ENCODE measurements at places on chromosomes 2 and 18.

DNA sequence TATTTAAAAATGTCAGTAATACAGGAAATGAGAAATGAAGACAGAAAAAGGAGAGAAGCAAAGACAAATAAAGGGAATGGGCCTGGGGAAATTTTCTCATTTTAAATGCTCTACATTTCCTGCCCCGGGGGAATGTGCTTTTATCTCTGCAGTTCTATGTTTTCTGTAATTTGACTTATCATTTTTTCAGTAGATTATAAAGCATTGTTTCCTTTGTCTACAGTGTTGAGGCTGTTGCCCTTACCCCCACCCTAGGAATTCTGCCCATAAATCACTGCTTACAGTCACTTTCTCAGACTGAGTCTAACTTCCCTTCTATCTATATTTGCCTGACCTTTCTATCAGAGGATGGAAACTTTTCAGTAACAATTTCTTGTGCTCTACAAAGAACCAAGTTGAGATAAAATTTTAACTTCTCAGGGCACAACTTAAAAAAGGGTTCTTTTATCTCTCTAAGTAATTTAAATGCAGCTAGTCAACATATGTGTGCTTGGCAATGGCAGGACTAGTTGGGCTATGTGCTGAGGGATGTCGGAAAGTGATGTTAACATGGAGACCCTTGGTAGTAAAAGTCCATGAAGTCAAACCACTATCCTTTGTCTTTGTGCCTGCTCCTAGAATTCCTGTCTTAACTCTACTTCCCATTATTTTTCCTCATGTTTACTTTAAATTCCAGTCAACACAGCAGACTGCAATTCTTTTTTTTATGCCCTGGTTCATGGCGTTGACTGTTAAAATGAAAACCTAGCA lies 146.5 kb upstream of the MMADHC start:
- no peak for DNase-seq

- DNase-seq, result no peak
Measured at GRCh38 chr2:201558665-201559064, 84.6 kb downstream of the TMEM237 start.

GRCh38 chr2:15842758-15843666 lies 97.3 kb upstream of the MYCN start:
- DNase-seq, result no peak

DNA sequence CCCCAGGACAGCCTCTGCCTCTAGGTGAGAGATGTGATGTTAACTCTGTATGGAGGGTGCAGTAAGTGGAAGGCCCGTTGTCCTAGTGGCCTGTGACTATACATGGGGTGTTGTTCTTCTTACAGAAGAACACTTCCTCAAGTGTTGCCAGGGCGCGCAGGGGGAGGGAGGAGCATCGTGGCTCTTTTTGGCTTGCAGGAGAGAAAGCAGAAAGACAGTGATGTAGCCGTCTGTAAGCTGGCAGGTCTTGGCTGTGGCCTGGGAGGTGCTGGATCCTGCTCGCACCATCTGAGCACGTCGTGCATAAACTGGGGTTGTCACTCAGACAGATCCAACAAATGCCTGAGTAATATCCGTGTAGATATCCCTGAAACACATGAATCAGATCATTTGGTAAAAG lies 44.3 kb downstream of the ZNF236 start:
- no peak for DNase-seq

GRCh38 chr2:68591225-68591624 lies 52.2 kb upstream of the PROKR1 start:
- DNase-seq, result no peak

DNA sequence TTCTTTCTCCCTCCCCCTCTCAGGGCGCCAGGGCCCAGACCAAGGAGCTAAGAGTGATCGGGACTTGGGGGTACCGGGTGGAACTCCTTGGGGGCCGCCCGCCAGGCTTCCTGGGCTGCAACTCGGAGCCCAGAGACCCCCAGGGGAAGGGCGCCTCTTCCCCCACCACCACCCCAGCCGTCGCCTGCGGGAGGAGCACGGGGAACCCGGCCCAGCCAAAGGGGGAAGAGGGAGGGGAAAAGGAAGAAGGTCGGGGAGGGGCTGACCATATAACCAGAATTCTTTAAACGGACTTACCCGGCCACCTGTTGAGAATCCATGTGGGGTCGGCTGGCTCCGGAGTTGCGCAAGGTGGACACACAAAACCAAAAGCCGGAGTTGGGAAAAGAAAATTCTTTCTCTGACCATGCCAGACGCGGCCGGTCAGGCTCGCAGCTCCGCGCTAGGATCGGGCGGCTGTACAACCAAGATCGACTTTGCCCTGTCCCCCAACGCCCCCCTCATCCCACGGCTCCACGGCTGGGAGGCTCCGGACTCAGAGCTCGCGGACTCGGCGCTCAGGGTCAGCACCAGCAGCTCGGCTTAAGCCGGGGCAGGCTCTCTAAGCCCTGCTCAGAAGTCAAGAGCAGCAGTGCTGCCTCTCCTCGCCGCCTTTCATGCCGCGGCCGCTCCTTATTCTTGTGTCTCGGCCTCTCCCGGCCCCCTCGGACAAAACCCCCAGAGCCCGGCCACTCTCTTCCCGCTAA lies 6.3 kb upstream of the SIX3 start:
- no peak for DNase-seq

DNA sequence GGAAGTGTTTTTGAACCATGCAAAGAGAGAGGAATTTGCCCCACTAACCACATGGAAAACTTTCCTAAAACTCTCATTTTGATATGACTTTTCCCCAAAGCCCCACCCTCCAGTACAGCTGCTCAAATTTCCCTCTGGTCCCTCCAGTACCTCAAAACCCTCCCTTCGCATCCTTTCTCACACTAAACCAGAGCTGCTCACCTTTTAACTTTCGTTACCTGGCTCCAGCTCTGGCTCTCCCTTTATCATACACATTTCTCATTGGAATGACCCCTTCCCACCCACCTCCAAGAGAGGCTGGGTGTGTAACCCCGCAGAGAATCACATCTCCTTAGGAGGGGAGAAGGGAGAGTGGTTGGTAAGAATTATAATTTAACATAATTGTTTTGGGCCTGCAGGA lies 86.8 kb upstream of the NDUFV2 start:
- no peak for DNase-seq

DNA sequence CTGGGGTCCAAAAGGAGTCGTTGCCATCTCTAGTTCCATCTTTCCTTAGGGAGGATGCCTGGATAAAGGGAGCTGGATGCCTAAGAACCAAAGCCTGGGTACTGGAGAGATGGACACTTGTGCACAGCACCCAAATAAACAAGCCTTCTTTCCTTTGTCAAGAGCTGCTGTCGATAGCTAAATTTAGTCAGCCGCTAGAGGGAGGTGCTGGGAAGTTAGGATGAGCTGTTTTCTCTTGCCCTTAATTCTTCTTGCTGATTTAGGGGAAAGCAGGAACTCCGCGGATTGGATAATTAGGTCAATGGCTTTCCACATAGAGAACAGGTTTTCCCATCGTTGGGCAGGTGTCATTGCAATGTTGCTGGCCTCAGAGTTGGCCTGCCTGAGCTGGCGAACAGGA lies 30.9 kb upstream of the SERPINB12 start:
- no peak for DNase-seq

DNA sequence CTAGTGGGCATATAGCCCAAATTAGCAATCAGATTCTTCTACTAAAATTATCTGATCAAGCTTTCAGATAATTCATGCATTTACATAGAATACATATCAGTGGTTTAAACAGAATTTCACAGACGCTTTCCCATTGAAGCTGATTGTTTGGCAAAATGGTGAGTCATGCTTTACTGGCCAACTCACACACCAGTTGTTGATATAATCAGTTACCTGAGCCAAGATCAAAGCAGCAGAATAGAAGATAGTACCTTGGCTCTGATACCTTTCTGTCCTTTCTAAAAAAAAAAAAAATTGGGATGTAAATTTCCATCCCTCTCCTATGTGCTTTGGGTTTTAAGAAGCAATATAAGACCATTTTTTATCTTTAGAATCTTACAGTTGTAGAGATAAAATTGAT lies 178.0 kb downstream of the MCFD2 start:
- no peak for DNase-seq

GRCh38 chr2:191478799-191479679 lies 198.9 kb upstream of the NABP1 start:
- no peak for DNase-seq

- no peak for DNase-seq
Measured at GRCh38 chr2:146214394-146214929, 1630.4 kb upstream of the ACVR2A start.

Measured in activated T-cell treated with anti-CD3 and anti-CD28 coated beads, Interleukin-2, amount 50 U/mL, for 48 hours (primary cell).